ENCODE measurements at places on chromosomes 13 and 19.

GRCh38 chr19:913080-913748 lies at the start of gene R3HDM4:
R3HDM4 (minus strand) TSS chr19:913219; CDS start chr19:913157, 62 bp downstream.
- peak; percentile 91 for DNase-seq

- DNase-seq: no peak
These were observed 83.2 kb upstream of the IRS2 start for GRCh38 chr13:109869312-109870237.

- DNase-seq: no peak
These were observed 5.4 kb upstream of the LYPD5 start for GRCh38 chr19:43807651-43808050.

- no peak for DNase-seq
These were observed 6.6 kb upstream of the BCL3 start for GRCh38 chr19:44741841-44742329.

DNA sequence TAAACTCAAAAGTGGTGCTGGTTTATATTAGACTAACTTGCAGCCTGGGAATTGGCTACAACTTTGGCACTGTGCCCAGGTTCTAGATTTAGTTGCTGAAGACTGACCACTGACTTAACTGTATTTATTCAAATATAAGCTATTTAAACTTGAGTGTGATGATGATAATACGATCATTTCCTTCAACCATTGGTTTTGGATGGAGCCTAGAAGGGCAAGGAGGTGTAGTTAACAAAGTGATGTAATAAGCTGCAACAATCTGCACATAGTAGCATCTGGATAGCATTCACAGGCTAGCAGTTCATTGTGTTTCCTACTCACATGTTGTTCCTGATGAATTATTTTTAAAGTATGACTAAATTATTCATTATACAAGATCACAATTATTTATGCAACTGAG lies 55.2 kb upstream of the DACH1 start:
- DNase-seq: no peak

DNA sequence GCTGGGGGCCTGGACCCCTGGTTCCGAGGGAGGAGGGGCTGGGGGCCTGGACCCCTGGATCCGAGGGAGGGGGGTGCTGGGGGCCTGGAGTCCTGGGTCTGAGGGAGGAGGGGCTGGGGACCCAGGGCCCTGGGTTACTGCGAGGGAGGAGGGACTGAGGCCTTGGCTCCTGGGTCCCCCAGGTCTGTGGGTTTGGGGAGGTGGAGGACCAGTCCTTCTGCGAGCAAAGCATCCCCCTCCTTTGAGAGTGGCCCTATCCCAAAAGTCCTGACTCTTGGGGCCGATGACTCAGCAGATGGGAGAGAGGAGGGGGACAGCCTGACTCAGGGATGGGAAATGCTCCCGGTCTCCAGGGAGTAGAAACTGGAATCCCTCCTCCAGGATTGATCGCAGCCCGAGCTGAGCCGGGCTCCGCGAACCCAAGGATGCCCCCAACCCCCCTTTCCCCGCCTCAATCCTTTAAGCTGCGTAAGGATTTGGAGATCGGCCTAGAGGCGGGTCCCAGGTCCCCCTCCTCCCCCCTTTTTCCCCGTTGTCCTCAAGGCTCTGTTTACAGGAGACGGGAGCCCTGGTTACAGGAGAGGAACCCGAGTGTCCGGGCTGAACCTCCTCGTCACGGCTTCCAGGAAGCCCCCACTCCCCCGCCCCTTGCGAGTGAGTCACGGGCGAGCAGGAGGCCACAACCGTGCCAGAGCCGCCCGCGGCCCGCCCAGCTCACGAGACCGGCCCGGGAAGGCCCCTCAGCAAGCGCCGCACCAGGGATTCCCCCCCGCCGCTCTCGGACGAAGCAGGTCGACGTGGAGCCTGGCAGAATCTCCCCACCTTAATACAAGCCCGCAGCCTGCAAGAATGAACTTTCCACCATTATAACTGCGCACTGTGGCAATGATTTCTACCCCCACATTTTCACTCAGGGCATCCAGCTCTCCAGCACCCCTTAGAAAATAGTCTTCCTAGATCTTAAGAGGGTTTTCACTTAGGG lies 3.0 kb upstream of the ZFP36 start:
- peak; percentile 99 for DNase-seq

DNA sequence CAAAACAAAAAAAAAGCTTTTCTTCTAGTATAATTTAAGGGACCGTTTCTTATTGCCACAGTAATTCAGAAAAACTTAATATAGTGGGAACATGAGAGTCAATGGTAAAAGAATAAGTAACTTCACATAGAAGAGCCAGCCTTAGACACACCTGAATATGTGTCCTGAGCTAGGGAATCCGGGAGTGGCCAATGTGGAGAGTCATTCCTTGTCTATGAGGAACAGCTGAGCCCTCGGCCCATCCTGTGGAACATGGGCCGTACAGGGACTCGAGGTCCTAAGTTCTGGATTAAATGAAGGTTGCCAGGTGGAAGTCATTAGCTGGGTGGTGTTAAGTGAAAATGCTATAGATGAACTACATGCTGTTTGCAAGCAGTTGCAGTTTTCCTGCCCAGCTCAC lies 32.2 kb downstream of the EFNB2 start:
- DNase-seq: no peak

GRCh38 chr19:58182577-58182988 lies 278 bp upstream of the ZNF274 start:
- DNase-seq: peak; percentile 92

GRCh38 chr19:12840091-12841079 lies 2.1 kb downstream of the MAST1 start:
- peak; percentile 39 for DNase-seq

- no peak for DNase-seq
These were observed 335.7 kb downstream of the NALCN start for GRCh38 chr13:101080616-101081015.

- no peak for DNase-seq
These were observed 227.4 kb downstream of the DLEU7 start for GRCh38 chr13:50616101-50616500.

DNA sequence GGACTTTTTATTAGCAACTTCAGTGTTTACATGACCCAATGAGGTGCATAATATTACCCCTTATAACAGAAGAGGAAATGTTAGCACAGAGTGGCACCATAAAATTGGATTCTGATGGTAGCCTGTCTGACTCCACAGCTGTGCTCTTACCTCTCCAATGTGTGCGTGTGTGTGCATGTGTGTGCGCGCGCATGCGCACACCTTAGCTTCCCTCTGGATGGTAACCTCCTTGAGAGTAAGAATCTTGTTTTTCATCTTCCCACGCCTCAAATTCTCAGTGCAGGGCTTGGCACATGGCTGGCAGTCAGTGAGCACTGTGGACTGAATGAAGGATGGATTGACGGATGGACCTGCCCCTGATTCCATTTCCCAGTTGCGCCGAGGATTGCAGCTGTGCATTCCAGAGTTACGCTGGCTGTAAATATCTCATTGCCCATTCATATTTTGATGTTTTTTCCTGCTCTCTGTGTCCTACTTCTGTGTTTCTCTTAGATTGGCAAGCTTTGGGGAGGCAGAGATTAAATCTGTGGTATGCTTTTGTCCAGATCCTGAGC lies 99.2 kb upstream of the WASF3 start:
- DNase-seq: no peak

- DNase-seq: no peak
These were observed 2.2 kb downstream of the LHFPL6 start for GRCh38 chr13:39600766-39601165.

Data from CD4-positive, alpha-beta T cell treated with Interleukin-21 for 1 hour (primary cell).